ENCODE measurements at places on chromosomes 1 and 21.

- DNase-seq = no peak
Observed at GRCh38 chr1:119987112-119987511, 82.3 kb downstream of the NOTCH2 start.

DNA sequence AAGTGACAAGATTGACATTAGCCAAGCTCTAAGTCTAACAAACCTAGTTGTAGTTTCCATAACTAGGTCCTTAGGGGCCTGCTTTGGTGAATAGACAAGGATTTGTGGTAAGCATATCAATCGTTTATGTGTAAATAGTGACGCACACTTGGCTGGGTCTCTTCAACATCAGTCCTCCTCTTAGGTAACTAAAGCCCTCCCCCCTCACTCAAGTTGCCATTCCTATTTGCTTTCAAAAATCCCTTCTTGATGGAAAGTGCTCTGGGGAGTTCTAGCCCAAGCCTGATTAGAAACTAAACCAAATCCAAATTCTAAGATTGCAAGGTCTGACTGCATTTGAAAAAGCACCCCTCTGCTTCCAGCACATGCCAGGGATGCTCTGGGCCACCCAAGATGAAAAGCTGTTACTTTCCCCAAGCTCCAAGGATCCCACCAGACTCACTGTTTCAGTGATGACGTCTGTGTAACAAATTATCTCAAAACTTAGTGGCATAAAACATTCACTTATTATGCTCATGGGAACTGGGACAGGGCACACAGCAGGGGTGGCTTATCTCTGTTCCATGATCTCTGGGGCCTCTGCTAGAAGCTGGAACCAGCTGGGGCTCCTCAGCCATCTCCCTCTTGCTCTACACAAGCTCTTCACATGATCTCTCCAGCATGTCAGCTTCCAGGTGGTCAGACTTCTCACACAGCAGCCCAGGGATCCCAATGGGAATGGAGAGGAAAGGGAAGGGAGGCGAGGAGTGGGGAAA is 74.1 kb downstream of the RRAGC start:
- DNase-seq = no peak

- DNase-seq = no peak
Observed at GRCh38 chr1:209598227-209598626, 14.7 kb downstream of the CAMK1G start.

DNA sequence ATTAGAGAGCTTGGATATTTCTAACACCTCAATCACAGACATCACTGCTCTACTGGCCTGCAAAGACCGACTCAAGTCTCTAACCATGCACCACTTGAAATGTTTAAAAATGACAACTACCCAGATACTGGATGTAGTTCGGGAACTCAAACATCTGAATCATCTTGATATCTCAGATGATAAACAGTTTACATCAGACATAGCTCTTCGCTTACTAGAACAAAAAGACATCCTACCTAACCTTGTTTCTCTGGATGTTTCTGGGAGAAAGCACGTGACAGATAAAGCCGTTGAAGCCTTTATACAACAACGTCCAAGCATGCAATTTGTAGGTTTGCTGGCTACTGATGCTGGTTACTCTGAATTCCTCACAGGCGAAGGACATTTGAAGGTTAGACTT is 45.1 kb downstream of the ZYG11B start:
- no peak for DNase-seq

DNA sequence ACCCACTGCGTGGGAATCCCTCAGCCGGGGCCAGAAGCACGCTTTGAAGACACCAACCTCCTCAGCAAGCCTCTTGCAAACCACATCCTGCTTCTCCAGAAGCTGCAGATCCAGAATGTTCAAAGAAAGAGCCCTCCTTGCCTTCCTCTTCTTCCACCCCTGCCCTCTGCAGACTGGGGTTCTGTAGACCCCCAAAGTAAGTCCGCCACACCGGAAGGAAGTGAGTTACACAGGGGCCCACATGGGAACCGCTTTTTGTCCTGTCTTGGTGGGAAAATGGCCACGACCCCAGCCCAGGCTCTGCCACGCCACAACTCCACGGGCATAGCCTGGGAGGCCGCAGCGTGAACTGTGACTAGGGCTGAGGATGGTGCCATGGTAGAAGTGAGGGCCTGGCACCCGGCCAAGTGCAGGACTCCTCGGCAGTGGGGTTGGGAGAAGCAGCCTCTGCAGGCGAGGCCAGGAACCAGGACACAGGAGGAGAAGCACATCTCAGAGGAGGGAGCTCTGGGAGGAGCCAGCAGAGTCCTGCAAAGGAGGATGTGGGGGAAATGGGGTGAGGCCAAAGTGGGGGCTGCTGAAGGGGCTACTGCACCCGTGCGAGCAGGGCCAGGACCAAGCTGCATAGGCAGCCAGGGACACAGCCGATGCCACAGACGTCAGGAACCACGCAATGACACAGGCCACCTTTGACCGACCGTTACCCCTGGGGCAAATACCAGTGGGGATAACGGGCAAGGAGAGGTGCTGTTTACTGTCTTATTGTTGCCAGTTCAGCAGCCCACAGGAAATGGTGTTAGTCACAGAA is 30.9 kb downstream of the PDE9A start:
- DNase-seq = no peak

- DNase-seq = no peak
Observed at GRCh38 chr1:8649875-8650274, 167.6 kb downstream of the RERE start.
